NB4 (cell line): ENCODE measurements at places on chromosomes 5 and 9.

GRCh38 chr9:19371942-19372341, 8.1 kb downstream of the RPS6 start:
- peak; percentile 69 for DNase-seq

DNA sequence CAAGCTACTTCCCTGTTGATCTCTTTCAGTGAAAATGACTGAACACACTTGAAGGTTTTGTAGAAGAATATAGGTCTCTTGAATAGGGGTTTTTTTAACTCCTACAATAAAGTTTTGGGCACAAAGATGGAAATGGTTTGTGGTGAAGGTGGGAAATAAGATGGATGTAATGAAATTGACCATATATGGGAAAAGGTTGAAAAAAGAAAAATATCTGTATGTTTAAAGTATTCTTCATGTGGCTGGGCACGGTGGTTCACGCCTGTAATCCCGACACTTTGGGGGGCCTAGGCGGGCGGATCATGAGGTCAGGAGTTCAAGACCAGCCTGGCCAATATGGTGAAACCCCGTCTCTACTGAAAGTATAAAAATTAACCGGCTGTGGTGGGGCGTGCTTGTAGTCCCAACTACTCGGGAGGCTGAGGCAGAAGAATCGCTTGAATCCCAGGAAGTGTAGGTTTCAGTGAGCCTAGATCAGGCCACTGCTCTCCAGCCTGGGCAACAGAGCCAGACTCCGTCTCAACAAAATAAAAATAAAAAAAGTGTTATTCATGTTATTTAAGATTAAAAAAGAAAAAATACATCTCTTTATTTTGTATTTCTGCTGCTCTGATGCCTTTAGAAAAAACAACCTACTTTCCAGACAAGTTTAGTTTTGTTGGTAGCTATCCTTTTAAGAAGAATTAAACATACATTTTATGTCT, 2.2 kb downstream of the RBM27 start:
- peak; percentile 21 for DNase-seq

DNA sequence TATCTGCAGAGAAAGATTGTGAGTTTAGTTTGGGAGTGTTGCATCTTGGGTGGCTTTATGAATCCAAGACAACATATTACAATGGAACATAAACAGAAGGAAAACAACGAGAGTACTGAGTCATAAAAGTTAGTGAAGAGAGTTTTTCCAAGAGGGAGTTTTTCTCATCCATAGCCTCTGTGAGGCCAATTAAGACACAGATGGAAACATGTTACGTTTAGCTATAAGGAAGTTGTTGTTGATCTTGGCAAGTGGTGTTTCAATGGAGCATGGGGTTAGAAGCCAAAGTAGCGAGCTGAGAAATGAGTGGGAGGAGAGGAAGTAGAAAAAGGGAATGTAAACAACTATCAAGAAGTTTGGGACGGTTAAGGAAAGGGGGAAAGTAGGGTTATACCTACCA, 53.3 kb upstream of the SPATA31D4 start:
- DNase-seq, result no peak

GRCh38 chr9:114238891-114239875, 83.7 kb upstream of the ORM1 start:
- DNase-seq, result peak; percentile 56

- DNase-seq, result no peak
These were observed 8.1 kb upstream of the ASB6 start for GRCh38 chr9:129649726-129650679.

DNA sequence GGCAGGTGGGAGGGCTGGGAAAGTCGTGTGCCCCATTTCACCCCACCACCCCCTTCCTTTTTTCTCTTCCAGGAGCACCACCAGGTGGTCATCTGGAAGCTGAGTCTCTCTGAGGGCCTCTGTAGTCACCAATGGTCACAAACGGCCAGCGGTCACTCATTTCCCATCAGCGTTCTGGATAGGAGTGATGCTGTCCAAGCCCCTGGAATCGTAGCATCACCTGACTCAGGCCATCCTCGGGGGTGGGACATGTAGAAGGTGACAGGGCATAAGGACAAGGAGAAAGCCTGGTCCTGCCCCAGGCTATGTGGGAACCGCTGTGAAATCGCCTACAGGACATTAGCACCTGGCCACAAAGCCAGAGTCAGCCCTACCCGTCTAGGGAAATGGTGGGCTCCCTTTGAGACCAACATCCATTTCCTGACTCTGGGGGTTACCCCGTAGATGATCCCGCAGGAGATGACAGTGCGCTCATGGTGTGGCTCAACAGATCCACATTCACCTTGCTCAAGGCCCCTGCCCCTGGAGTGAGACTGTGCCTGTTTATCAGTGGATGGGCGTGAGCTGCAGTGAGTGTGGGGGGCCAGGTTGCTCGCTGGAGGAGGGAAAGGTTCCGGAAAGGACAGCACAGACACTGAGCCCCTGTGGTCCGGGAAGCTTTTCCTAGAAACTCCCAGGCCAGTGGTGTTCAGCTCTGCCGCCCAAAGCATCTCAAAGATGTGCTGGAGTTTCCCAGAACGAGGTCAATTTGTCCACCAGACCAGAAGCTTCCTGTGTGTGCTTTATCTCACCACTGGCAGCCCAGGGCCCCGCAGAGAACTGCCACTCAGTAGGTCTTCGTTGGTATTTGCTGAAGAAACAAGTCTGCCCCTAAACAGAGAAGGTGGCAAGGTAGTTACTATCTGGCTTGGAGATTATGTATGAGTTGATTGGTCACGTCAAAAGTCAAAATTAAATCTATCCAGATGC, 61.1 kb upstream of the UNC5A start:
- DNase-seq, result no peak
